ENCODE measurements at places on chromosomes 2 and 18.

GRCh38 chr2:223944166-223944702 lies 901 bp downstream of the WDFY1 start:
- peak; percentile 35 for DNase-seq

DNA sequence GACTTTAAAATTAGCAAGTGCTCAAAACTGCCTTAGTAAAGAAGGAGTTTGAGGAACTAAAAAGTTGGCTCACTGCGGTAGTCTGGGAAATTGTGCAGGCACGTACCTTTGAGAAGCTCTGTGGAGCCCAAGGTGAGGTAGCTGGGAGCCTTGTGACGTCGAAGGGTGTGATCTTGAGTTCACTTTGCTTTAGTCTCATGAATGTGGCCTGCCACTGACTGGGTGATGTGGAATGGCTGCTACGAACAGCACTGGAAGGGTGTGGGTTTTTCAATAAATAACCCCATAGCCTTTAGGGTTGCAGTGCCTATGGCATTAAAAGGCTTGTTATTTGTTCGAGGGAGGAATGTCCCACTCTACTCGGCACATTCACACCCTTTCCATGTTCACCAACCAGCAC lies 312.3 kb downstream of the PRKCE start:
- DNase-seq = no peak

DNA sequence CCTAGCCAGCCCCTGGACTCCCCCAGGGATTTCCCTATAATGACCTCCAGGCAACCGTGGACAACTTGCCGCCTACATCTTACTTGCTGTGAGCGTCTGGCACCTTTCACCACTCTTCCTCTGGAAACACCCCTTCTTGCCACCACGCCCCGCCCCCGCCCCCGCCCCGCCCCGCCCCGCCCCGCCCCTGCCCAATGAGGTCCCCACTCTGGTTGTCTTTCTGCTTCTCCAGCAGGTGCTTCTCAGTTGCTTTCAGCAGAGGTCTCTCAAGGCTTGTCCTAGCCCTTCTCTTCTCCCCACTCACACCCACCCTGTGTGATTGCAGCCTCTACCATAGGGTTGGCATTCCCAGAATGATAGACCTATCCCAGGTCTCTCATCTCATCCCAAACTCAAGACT lies 214.5 kb downstream of the EN1 start:
- DNase-seq = no peak

DNA sequence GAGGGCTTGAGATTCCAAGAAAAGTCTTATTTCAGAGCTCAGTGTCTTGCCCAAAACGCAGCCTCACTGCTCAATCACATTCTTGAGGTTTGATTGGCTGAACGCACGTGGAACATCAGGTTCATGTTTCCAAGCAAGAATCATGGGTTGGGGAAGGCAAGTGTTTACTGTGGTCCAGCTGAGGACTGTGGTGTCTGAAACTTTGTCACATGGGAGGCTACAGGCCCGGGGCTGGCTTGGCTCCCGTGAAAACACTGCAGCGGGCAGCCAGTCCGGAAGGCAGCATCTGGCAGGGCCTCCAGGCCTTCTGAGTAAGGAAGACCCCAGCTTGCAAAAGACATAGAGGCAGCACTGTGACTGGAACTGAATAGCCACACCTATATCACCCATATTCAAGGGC lies 84.7 kb downstream of the POLR1A start:
- no peak for DNase-seq

- DNase-seq = no peak
These were observed 37.9 kb downstream of the NBEAL1 start for GRCh38 chr2:203052539-203052938.

DNA sequence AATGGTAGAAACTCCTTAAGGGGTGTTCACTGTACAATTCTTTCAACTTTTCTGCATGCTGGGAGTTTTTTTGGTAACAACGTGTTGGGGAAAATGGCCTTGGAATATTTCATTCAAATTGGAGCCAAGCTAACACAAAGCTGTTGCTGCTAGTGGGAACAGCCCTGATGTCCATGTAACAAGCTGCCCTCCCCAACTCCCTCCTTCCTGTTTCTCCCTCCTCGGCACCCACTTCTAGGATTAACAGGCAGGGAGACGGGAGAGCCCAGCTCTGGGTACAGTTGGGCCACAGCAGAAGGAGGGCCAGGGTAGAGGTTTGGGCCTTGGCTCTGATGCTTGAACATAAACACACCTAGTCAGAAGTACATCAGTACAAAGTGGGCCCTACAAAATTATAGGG lies 9.4 kb upstream of the MOCOS start:
- DNase-seq = no peak

- DNase-seq = no peak
These were observed 42.6 kb upstream of the MAP3K20 start for GRCh38 chr2:173033084-173033483.

DNA sequence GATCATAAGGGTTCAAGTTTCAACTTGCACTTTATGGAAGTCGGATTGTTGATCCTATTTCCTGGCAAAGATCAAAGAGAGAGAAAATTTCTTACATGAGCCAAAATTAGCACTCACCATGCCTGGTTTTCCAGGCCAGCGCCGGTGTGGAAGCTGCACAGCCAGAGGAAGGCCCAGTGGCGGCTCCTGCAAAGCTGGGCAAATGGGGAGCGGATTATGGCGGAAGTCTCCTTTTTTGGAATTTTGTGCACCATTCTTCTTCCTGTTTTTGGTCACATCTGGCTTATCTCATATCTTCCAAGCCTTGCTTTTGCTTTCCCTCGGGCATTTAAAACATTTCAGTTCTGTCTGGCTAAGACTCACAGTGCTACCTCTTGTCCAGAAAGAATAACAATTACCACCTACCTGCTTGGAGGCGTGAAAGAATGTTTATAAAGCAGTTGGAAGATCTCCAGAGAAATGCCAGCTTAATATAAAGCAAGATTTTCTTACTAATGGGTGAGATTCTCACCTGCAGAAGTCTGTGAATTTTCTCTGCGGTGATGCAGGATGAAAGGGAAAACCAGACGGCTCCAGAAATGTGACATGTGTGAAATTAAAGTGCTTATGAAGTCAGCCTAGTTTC lies 94.3 kb downstream of the ASAP2 start:
- peak; percentile 29 for DNase-seq

DNA sequence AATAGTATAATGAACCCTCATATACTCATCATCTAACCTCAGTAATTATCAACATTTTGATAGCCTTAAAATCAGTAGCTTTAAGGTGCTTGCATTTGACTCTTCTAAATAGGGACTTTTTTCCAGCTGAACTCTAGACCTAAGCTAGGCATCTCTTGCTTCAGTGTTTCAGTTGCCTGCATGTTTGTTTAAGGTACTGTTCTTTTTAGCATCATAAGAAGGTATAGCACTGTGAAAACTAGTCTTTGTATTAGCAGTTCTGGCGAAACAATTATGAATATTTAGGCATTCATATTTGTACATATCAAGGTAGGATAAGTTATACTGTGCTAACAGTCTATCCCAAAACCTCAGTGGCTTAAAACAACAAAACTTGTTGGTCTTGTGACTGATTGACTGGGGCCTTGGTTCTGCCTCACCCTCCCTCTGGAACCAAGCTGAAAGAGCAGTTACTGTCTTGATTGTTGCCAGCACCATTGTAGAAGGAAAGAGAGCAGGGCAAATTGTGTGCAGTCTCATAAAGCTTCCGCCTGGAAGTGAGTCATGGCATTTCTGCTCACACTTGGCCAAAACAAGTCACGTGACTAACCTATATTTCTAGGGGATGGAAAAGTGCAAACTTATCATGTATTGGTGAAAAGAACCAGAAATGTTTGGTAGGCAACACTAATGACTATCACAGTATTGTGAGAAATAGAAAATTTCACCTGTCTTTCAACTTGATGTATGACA lies 24.3 kb downstream of the GALNT1 start:
- peak; percentile 32 for DNase-seq

GRCh38 chr2:162016080-162016479 lies 57.9 kb downstream of the DPP4 start:
- no peak for DNase-seq

GRCh38 chr2:233990261-233990798 lies 60.2 kb upstream of the SPP2 start:
- DNase-seq = peak; percentile 73

- DNase-seq = no peak
These were observed 137.9 kb upstream of the PID1 start for GRCh38 chr2:229408962-229409361.

- no peak for DNase-seq
These were observed 1.5 kb downstream of the SMYD1 start for GRCh38 chr2:88069117-88069516.

GRCh38 chr2:188046437-188046836 lies 245.2 kb upstream of the GULP1 start:
- DNase-seq = no peak

- no peak for DNase-seq
These were observed 160.1 kb upstream of the MAPRE2 start for GRCh38 chr18:34880882-34881834.

- DNase-seq = no peak
These were observed 108.5 kb downstream of the CDCA7 start for GRCh38 chr2:173462892-173463840.
